ENCODE measurements at places on chromosomes 7 and 10. TPM values are rescaled to one million over a fixed set of nuclear protein-coding genes. Genes with fewer than 3 reads are reported as not detected.

DNA sequence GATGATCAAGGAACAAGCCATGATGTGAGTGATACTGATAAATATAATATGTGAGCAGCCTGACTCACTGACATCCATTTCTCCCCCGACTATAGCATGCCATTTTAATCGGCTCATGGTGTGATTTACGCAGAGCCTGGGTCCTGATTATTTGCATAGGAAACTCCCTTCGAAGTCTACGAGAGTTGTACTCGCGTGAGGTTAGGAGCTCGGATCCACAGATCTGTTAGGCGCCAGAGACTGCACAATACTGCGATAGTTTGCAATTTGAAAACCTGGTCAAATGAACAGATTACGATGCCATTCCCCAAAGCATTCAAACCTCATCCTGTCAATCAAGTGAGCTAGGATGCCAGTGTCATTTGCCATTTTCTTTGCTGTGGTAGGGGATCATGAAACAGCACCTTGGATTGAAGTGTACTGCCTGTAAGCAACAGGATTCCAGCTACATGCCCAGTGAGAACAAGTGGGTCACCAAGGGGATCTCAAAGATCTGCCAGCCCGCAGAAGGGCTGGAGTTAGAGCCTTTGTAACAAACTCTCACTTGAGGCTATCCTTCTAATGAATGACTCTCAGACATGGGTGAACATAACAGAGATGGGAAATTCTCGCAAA is 158.3 kb downstream of the FRMD4A start:
- DNase-seq: no peak

DNA sequence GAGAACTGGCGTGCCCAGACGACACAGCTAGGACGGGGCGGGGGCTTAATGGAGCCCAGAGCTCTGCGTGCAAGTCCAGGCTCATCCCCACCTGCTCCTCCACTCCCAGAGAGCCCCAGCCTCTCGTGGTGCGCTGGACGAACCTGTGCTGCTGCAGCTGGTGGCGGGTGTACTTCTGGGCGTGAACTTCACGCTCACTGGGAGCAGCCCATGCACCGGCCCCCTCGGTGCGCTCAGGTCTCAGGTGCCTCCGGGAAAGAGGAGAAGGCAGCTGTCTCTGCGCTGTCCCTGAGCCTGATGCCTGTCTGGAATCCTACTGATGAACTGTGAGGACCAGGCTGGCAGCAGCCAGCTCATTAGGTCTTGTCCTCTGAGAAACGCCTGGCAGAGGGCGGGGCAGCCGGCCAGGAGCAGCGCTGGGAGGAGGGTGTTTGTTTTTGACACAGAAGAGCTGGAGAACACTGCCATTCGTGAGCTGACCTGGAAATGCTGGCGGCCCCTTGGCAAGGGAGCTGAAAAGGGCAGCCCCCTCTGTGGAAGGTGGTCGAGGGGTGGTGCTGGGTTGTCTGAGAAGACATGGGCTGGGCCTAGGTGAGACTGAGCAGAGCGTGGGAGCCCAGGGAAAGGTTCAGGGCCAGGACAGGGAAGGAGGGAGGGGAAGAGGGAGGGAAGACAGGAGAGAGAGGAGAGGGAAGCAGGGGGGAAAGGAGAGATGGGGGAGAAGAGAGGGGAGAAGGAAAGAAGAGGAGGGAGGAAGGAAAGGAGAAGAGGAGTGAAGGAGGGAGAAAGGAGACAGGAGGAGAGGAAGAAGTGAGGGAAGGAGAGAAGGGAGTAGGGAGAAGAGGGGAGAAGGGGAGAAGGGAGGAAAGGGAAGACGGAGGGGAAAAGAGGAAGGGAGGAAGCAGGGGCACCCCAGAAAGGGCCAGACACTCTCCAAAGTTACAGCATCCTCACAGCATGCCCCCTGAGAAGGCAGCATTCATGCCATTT is 53.5 kb upstream of the TNS3 start:
- peak; percentile 72 for DNase-seq

The ABCC2 gene
- total RNA-seq: 0.05 TPM

- DNase-seq: no peak
Measured at GRCh38 chr7:132065989-132066603, 509.7 kb upstream of the PODXL start.

The AGAP6 gene
- total RNA-seq: 2.8 TPM

DNA sequence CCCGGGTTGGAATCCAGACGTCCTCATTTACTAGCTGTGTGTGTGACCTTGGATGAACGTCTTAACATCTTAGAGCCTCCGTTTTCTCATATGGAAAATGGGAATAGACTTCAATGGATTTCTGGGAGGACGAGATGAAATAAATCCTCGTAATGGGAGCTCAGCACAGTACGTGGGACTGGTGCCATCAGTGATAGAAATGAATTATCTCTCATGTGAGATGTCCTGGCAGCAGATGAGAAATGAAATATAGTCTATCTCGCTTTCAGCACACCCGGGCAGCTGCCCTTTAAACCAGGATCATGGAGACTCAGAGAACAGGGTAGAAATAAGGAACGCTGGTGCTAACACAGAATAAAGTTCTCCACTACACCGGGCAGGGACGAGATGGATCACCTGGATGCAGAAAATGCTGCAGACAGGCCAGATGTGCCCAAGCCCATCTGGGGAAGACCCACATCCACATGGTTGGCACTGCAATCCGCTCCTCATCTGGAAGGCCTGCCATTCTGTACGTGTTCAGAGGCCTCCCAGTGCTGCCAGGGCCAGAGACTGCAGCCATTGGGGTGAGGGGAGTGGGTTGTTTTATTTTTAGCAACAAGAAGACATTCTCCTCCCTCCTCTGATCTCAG is 11.1 kb upstream of the EMX2 start:
- DNase-seq: no peak

The TRIM50 gene
- 0.32 TPM for total RNA-seq

- DNase-seq: no peak
Measured at GRCh38 chr7:30510124-30511075, 5.8 kb upstream of the GGCT start.

- no peak for DNase-seq
Measured at GRCh38 chr7:16202303-16202702, 219.0 kb downstream of the CRPPA start.

- no peak for DNase-seq
Measured at GRCh38 chr7:4256286-4256685, 425.8 kb upstream of the FOXK1 start.

DNA sequence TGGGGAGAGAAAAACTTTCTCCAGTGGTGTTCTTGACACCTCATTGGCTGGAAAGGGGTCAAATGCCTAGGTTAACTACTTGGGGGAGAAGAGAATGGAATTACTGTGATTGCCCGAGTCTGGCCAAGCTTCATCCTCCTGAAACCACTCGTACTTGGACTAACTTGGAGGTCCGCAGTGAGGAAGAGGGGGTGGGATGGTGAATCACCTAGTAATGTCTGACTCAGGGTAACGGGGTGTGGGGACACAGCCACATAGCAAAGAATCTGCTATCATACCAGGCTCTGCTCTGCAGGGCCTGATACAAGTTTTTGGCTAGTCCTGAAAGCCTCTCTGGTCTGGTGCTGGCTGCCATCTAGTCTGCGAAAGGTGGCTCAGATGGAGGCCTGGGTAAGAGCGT is 190.9 kb downstream of the RPS24 start:
- no peak for DNase-seq

GRCh38 chr10:19663344-19663743 is 152.9 kb upstream of the PLXDC2 start:
- DNase-seq: no peak

DNA sequence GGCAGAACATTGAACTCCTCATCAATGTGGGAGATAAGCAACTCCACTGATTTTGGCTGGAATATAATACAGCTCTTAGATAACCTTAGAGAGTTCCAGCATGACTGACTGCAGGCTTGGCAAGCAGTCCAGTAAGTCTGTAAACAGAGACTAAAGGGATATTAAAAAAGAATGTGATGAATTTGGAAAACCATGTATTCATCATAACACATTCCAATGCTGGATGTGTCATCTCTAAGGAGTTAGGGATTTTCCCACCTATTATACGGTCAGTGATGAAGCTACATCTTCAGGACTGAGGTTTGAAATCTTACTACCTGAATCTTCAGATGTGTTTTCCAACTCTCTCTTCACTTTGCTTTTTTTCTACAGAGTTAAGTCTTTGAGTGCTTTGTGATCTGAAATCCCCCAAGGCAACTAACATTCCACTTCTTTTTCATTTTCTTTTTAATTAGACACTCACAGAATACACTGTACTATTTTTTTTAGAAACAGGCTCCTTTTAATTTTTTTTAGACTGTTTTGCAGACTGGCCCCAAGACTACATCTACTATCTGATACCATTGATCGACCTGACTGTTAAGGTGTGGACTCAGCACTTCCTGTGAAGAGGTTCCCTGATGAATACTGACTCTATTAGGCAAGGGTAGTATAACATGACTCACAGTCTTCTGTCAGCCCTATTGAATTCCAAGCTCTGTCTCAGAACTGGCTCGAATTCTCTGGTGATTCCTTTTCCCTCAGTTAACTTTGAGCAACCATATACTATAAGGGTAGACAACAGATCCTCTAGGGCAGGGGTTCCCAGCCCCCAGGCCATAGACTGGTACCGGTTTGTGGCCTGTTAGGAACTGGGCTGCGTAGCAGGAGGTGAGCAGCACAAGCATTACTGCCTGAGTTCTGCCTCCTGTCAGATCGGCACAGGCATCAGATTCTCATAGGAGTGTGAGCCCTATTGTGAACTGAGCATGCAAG is 678.2 kb downstream of the GRM8 start:
- DNase-seq: no peak

DNA sequence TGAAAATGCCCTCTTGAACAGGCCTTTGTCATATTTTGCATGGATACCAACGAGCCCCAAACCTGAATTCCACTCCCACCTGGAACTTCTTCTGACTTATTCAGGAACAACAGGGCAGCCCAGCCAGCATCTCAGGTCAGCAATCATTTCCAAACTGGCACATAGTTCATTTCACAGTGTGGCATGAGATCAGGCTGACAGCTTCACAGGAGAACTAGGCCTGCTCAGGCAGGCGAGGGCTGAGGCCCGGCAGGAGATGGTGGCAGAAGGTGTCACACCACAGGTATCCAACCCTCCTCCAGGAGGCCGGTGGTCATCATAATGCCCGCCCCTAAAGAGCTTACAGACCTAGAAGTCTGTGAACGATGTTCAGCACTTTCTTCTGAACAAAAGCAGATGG is 42.5 kb downstream of the DENND11 start:
- no peak for DNase-seq

Data from Right ventricle myocardium inferior (tissue), 1 donor.